ENCODE measurements at places on chromosomes 1 and 21. TPM values are rescaled to one million over a fixed set of nuclear protein-coding genes. Genes with fewer than 3 reads are reported as not detected.

The CSF3R gene
- 13.7 TPM for total RNA-seq

The SERBP1 gene
- total RNA-seq = 174 TPM

DNA sequence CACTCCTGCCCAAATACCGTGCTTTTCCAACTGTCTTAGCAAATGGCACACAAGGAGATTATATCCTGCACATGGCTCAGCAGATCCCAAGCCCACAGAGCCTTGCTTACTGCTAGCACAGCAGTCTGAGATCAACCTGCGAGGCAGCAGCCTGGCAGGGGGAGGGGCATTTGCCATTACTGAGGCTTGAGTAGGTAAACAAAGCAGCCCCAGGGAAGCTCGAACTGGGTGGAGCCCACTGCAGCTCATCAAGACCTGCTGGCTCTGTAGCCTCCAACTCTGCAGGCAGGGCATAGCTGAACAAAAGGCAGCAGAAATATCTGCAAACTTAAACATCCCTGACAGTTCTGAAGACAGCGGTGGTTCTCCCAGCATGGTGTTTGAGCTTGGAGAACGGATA, 70.1 kb upstream of the PTBP2 start:
- no peak for DNase-seq

DNA sequence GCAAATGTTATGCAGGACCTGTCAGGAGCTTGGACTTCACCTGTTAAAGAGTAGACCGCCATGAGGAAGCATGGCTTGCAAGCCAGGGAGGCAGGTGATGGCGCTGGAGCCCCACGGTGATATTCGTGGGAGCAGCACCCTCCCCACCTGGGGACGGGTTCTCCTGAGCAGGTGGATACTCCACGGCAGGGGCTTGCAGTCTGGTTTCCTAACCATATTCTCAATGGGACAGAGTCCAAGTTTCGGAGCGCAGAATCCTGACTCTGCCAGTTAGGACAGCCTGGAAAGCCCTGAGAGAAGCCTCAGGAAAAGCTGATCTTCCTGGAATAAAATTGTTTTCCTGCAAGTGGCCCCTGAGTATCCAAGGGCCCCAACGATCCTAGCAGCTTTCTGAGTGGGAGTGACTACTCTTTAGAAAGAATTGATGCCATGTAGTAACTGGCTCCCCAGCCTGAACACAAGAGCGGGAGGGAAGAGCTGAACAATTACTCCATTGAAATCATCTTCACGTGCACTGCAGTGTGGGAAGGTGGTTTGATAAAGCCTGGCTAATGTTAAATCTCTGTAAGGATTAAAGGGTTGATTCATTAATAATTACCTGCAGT, 146.3 kb upstream of the RAB4A start:
- no peak for DNase-seq

- no peak for DNase-seq
Observed at GRCh38 chr1:86520789-86521521, 25.9 kb upstream of the CLCA4 start.

DNA sequence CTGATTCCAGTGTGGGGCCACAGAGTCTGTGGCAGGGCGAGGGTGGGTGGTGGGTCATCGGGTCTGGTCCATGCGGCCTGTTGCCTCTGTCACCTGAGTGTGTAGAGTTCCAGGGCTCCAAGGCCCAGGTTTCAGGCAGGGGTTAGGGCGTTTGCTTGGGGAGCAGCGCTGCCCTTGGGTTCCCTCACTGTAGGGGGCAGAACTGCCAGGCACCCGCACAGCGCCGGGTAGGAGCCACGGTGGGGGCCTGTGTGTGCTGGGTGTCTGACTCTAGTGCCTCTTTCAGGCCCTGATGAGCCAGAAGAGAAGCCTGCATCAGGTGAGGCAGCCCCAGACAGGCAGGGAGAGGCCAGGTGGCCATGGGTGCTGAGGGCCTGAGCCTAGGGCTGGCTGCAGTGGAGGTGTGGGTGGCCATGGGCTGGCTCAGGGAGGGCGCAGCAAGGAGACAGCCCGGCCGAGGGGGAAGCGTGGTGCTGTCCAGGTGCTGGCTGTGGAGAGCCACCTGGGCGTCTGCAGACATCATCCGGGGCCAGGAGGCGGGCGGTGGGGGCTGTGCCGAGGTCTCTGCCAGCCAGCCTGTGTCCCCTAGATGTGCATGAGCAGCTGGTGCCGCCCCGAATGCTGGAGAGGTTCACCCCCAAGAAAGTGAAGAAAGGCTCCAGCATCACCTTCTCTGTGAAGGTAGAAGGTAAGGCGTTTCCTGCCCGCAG, 72.3 kb downstream of the TRIM11 start:
- DNase-seq = no peak

DNA sequence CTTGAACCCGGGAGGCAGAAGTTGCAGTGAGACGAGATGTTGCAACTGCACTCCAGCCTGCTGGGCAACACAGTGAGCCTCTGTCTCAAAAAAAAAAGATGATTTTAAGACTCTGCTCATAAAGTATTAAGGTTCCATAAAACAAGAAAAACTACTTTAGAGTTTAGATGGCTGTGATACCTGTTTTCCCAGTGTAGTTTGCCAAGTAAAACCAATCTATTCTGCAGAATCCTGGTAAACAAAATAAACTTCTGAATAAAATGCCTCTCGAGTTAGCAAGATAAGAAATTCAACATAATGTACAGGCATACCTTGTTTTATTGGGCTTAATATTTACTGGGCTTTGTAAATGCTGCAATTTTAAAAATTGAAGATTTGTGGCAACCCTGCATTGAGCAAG, 30.8 kb downstream of the LTN1 start:
- no peak for DNase-seq

The GJA4 gene
- total RNA-seq = 8.9 TPM

DNA sequence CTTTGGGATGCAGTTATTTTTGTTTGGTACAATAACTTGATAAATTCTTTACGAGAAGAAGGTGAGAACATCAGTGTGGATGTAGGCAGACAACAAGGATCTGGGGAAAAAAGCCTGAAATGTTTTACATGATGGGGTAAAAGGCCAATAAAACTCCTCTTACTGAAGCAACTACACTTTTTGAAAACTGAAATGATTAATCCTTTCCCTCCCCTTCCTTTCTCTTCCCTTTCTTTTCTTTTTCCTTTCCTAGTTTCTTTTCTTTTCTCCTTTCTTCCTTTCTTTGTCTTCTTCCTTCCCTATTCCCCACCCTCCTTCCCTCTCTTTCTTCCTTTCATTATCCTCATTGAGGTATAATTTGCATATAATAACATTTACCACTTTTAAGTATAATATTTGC, 24.6 kb downstream of the F5 start:
- DNase-seq = no peak

The NCAM2 gene
- 3.7 TPM for total RNA-seq

All from ureter (tissue), 1 donor.